ENCODE measurements at places on chromosomes 1 and 21.

GRCh38 chr1:88608139-88608943, 75.7 kb upstream of the PKN2 start:
- peak; percentile 7 for DNase-seq

GRCh38 chr1:236235116-236235515, 46.6 kb downstream of the ERO1B start:
- DNase-seq = no peak

DNA sequence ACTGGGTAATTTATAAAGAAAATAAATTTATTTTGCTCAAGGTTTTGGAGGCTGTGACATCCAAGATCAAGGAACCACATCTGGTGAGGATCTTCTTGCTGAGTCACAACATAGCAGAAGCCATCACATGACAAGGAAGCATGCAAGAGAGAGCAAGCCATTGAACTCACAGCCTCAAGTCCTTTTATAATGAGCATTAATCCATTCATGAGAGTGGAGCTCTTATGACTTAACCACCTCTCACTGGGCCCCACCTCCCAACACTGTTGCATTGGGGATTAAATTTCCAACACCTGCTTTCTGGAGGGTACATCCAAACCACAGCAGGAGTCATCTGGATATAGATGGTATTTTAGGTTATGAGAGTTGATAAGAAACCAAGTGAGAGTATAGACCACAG, 20.6 kb upstream of the EGLN1 start:
- no peak for DNase-seq

DNA sequence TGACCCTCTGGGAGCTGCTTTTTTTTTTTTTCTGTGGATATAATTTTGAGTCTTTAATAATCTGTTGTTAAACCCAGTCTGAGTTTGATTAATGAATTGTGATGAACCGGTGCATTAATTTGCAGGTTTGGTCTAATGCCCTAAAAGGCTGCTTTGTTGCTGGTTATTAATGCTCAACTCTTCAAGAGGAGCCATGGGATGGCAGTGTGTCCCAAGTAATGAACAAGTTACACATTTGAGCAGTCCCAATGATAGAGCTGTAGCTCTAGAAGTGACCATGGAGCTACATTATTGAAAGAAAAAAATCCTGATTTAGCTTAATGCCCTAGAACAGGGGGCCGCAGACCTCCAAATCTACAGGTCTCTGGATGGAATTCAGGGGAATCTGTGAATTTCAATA, 53.1 kb downstream of the RWDD3 start:
- DNase-seq = no peak
